GM06990 (cell line): ENCODE measurements at places on chromosomes 2 and 18.

DNA sequence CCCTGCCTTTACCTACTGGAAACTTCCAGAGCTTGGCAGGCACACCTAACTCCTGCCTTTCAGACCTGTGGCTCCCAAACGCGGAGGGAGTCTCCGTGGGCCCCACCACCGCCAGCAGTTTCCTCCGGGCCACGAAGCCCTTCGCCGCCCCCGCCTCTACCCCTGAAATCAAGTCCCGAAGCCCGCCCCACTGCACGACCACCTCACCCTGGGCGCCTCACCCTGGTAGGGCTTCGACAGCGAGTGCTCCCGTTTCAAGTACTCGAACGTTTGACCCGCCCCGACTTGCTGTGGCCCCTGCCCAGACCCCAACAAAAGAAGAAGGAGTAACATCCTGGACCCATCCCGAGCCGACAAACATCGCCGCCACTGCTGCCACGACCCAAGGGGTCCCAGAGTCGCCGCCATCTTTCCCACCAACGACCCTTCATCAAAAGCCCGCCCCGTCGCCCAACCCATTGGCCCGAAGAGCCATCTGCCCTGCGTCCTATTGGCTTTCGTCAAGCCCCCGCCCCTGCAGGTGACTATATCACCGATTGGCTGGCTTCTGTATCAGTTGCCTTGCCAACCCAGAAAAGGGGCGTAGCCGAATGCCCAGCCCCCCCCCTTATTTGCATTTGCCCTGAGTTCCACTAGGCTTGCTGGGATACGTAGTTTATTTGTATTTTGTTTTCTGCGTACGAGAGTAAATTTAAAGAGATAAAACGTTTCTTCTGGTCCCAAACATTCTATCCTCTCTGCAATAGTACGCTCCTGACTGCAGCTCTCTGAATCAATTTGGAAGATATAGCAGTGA, at the start of gene LMAN2L:
TSS of gene LMAN2L (minus strand) at position 432 of the 796 bp plus-strand sequence. CDS start at position 408, 24 bp downstream.
- peak; percentile 86 for DNase-seq

GRCh38 chr2:230267556-230267955, 42.0 kb downstream of the SP140 start:
- DNase-seq = peak; percentile 80

GRCh38 chr2:107817378-107817777, 9.3 kb upstream of the RGPD4 start:
- DNase-seq = no peak

DNA sequence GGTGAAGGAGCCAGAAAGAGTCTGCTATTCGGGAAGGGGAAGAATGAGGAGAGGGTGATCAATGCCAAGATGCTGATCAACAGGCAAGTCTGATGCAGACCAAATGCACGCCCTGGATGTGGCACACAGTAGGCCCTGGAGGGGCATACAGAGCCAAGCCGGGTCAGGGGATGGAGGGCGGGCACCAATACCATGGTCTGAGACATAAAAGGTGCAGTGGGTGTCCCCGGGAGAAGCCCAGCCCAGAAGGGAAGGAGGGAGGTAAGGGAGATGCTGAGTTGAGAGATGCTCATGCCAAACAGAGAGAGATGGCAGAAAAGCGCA, 66.6 kb upstream of the ID2 start:
- DNase-seq = no peak

DNA sequence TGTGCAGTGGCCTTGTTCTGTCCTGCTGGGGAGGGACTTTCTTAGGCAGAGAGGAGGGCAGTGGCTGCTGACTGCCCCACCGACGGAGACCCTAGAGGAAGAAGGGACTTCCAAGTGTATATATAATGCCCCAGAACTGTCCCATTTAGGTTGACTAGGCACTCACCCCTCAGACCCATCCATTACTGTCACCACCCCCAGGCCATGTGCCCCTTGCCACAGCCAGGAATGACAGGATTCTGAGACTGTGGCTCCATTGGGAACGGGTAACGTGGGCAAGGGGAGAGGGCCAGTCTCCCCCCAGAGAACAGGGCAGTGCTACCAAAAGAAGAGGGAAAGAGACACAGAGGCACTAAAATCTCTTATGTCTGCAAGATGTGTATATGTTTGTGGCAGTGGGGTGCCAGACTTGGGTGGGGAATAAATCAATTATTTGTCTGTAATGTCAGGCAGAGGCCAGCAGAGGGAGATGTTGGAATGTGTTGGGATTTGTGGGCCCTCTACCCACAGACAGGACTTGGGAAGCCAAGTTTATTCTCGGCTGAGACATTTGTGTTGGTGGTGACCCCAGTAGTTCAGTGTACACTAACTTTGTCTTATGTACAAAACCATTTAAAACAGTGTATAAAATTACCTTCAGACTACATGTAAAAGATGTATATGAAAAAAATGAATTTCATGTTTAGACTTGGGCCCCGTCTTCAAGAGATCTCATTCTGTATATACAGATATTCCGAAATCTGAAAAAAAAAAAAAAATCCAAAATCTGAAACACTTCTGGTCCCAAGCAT, 24.0 kb upstream of the TMEM37 start:
- DNase-seq = no peak

GRCh38 chr2:21057097-21057496, 13.2 kb upstream of the APOB start:
- no peak for DNase-seq

GRCh38 chr2:160721089-160722040, 227.8 kb upstream of the RBMS1 start:
- no peak for DNase-seq

- no peak for DNase-seq
Observed at GRCh38 chr2:191365089-191365488, 119.9 kb downstream of the MYO1B start.
